ENCODE measurements at places on chromosomes 3 and 15. TPM values are rescaled to one million over a fixed set of nuclear protein-coding genes. Genes with fewer than 3 reads are reported as not detected.

TMEM108 gene
- total RNA-seq = not detected

ABCF3 gene
- total RNA-seq = 34.4 TPM

COL6A5 gene
- total RNA-seq = not detected

ESYT3 gene
- total RNA-seq = 0.68 TPM

CHRM5 gene
- 0.01 TPM for total RNA-seq

IFT122 gene
- total RNA-seq = 12.1 TPM

HES1 gene
- 14.3 TPM for total RNA-seq

Data from A549 treated with CpdA at 1 μM for 4 hours (cell line).